Vein endothelial cell (primary cell): ENCODE measurements at places on chromosomes 7 and 10. TPM values are rescaled to one million over a fixed set of nuclear protein-coding genes. Genes with fewer than 3 reads are reported as not detected.

Gene GJD4
- not detected in 2 replicates for total RNA-seq

Gene ZNF248
- total RNA-seq = 5.4 and 6.5 TPM in 2 replicates

Gene ZP3
- 4.2 and 6.5 TPM in 2 replicates for total RNA-seq

Gene ADCY1
- total RNA-seq = 0.33 and 0.67 TPM in 2 replicates

Gene GIMAP7
- total RNA-seq = 25.2 and 31.6 TPM in 2 replicates

Gene SLC18A2
- not detected in 2 replicates for total RNA-seq

Gene RALA
- total RNA-seq = 82.2 and 84.3 TPM in 2 replicates

Gene ANXA8
- total RNA-seq = not detected in 2 replicates

Gene MACC1
- total RNA-seq = not detected in 2 replicates

Gene EPO
- total RNA-seq = not detected in 2 replicates
